ENCODE measurements at places on chromosomes 11 and 22.

DNA sequence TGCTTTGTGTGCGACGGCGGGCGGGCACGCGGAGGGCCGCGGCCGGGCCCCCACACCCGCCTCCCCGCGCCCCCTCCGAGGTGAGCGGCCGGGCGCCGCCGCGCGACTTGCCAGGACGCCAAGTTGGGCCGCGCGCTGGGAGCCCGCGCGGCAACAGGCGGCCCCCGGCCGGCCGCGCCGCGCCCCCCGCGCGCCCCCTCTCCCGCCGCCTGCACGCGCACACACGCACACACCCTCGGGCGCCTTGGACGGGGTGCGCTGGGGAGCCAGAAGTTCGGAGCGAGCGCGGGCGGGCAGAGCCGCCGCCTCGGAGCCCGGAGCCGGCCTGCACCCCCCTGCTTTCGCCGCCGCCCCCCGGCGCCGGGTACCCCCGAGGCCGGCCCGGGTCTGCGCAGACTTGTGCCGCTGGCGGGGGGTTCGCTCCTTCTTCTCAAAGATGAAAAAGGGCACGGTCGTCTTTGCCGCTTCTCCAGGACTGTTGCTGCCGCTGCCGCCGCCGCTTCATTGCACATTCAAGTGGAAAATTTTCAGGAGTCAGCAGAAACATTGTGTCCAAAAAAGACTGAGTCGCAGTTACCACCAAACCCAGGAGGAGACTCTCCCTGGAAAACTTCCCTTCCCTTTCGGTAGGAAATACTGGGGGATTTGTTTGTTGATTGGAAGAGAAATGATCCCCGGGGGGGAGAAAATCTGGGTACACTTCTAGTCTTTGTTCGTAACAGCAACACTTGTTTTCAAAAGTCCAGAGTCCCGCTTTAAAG, 895 bp downstream of the TEAD1 start:
- no peak for DNase-seq

DNA sequence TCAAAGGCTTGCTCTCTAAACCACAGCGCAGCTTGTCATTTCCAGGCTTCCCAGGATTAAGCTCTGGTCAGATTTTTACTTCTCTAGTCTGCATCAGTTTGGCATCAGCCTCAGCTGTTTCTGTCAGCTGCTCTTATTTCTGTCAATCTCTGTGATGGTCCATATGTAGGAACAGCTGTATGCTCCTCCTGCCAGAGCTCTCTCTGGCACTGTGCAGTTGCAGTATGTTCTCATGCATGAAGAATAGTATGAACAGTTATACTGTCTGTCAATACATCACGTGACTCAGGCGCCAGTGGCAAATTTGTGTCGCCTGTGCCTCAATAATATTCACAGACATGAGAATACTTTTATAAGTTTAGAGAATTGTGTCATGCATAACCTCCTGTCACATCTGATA, 6.7 kb downstream of the OR6M1 start:
- no peak for DNase-seq

- no peak for DNase-seq
Measured at GRCh38 chr11:34499719-34500500, 13.7 kb downstream of the ELF5 start.

- DNase-seq = no peak
Measured at GRCh38 chr11:3219281-3219892, 774 bp upstream of the MRGPRG start.

- no peak for DNase-seq
Measured at GRCh38 chr11:118529584-118530175, 1.3 kb upstream of the TMEM25 start.

DNA sequence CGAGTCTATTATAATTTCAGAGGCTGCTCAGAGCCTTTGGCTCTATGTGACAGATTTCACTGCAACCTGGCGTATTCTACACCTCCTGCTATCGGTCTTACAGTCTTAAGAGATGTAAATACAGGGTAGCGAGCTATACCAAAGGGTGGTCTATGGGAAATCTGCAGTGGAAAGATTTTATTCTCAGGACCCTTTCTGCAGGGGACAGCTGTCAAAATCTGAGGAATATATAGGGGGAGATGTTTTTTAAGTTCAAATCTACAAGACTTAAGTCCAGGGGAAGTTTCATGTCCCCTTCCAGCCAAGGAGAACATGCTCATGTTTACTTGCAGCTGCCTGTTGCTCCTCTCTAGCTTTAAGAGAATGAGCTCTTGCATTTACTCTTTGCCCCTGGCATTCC, 62.7 kb downstream of the MICAL2 start:
- DNase-seq = no peak

- no peak for DNase-seq
Measured at GRCh38 chr11:64339754-64340408, at the start of gene CCDC88B. Gene CCDC88B, plus strand, starts transcription at chr11:64340204. Its CDS starts 63 bp downstream, at chr11:64340267.

DNA sequence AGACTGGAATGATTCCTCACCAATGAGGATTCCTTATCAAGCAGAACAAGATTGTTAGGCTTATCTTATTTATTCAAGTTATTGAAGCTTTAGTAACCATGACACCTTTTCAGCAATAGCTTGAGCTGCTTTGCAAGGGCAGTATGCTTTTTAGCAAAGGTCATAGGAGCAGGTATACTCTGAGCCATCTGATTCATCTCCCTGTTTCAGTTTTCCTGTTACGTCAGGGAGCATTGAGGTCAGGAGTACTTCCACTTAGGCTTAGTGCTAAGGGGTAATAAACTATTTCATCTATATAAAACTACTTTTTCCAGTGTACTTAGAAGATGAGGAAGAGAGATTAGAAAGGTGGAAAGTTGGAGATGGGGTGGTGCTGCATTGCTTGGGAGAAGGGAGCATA, 17.7 kb upstream of the ANKRD42 start:
- DNase-seq = no peak

- DNase-seq = peak; percentile 62
Measured at GRCh38 chr11:129331871-129332274, 43.8 kb upstream of the BARX2 start.

- DNase-seq = no peak
Measured at GRCh38 chr22:28795932-28796856, 4.2 kb downstream of the XBP1 start.

DNA sequence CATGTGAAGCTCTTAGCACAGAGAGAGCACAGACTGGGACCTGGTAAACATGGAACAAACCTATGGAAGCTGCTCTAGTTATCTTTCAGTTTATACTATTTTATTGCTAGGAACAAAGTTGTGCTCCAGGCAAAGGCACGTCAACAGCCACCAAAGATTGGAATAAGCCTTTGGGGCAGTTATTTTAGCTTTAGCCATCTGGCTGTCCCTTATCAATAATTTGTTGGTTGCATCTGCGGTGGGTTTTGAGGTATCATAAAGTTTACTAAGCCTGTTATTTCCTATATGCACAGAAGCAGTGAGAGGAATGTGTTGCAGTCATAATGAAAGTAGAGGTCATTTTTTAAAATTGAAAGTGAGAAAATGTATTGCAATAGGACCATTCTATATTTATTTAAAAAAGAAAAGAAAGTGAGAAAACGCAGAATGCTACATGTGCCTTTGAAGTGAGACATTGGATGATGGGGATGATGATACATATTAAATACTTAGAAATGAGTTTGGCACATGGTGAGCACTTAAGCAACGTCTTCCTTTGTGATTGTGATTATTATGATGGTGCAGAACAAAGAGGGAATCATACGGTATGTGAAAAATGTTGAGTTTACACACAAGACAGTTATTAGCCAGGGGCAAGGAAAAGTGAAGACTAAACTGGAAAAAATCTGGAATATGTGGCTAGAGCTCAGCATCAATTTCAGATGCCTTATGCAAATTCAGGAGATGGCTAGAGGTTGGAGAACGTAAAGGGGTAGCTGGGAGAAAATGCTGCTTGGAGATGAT, 58.3 kb downstream of the PRR5L start:
- DNase-seq = no peak

GRCh38 chr11:110973401-110973980, 261.3 kb upstream of the ARHGAP20 start:
- no peak for DNase-seq

DNA sequence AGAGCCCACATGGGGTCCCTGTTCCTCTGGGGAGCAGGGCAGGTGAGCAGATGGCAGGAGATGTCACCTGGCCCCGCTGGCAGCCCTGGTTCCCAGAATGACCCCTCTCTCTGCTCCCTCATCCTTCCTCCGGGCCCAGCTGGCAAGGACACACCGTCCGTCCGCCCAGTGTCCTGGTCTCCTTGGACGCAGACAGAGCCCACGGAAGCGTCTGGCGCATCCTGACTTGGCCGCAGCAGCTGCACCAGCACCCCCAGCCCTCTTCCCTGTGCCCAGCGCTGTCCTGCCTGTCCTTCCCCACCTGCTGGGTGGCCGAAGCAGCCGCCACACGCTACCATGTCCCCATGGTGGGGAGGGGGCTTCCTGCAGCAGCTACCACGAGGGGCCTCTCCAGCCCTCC, 9.6 kb upstream of the CABP7 start:
- no peak for DNase-seq

GRCh38 chr22:46577368-46578249, 40.2 kb upstream of the CELSR1 start:
- DNase-seq = no peak

DNA sequence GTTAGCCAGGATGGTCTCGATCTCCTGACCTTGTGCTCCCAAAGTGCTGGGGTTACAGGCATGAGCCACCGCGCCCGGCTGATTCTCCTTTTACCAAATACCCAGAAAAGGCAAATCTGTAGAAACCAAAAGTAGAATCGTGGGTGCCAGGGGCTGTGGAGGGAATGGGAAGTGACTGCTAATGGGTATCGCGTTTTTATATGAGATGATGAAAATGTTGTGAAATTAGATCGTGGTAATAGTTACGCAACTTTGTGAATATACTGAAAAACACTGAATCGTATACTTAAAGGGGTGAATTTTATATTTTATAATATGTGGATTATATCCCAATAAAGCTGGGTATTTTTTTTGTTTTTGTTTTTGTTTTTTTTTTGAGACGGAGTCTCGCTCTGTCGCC, 48.2 kb upstream of the CREB3L1 start:
- no peak for DNase-seq

- no peak for DNase-seq
Measured at GRCh38 chr11:8168485-8169257, at the start of gene RIC3. Gene RIC3, minus strand, starts transcription at chr11:8169025. Its CDS starts 36 bp downstream, at chr11:8168989.

GRCh38 chr11:46075168-46075567, 46.1 kb downstream of the PHF21A start:
- DNase-seq = no peak

DNA sequence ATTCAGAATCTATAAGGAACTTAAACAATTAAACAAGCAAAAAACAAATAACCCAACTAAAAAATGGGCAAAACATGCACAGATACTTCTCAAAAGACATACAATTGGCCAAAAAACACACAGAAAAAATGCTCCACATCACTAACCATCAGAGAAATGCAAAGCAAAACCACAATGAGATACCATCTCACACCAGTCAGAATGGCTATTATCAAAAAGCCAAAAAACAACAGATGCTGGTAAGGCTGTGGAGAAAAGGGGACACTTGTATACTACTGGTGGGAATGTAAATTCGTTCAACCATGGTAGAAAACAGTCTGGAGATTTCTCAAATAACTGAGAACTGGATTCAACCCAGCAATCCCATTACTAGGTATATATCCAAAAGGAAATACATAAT, 24.8 kb downstream of the ENTHD1 start:
- no peak for DNase-seq

DNA sequence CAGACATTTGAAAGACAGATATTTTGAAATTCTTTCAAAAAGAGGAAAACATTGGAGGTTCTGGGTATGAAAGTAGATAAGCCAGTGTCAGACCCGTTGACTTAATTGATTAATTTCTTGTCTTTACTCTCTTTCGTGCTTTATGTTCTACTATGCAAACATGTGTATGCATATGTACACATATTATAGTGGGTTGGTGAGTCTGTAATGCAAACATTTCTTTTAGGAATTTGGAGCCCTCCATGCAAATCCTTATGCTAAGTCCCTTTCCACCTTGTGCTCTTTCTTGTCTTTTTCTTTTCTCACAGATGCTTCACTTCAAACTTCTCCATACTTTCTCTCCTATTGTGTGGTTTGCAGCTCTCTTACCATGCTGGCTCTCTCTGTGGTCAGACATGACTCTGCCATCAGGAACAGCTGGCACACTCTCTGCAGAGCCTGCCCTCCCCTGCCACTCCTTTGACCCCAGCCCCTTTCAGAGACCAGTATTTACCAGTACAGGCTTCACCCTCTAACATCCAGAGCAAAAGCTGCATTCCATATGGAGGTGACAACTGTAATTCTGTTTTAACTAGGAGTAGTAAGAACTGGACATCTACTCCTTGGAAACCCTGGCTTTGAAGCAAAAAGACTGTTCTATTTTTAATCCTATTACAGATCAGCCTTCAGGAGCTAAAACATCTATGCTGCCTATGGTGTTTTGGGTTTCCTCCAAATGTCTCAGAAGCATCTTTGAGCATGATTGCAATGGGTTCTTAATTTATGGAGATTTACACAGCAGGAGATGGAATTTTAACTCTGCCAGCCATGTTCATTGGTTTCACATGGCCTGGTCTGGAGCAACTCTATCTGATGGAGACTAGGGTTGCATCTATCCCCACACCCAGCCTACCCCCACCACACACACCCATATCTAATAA, 386.9 kb upstream of the FAT3 start:
- DNase-seq = no peak

DNA sequence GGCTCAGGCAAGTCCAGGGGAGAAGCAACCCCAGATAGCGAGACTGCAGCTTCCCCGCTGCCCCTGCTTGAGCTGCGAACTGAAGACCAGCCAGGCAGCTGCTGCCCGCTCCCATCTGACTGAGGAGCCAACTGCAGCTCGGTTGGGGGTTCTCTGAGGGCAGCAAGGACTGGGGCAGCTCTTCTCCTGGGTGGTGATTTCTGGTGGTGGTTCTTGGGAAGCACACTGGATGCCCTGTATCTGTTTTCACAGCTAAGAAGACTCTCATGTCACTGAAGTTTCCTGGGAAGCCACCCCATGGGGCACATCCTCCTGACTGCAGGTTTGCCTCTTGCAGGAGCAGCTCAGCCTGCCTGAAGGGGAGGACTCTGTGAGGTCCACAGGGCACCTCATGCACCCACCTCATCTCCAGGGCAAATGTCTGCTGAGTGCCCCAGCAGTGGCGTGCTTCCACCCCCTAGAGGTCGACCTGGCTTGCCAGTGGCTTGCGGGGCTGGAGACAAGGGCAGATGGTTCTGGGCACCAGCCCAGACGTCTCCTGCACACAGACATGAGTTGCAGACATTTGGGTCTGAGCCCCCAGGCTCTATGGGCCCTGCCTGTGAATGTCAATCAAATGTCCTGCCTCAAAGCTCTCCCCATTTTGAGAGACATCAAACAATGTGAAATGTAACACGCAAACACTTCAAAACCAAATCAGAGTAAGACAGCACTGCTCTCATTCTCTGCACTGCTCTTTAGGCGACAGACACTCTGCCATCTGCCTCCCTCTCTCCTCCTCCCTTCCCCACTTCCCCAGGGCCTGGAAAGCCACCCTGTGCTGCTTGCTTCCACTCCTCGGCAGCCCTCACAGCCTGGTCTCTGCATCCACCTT, 800.9 kb downstream of the BRD1 start:
- DNase-seq = no peak

Measured in renal cortex interstitium (tissue), 15 donors.